MV-4-11 (cell line): ENCODE measurements at places on chromosomes 2 and 18.
A peak's percentile ranks its signal among the peaks of the same experiment; 100 is the strongest.

- no peak for DNase-seq
Observed at GRCh38 chr2:98871506-98871905, 64.5 kb downstream of the CRACDL start.

DNA sequence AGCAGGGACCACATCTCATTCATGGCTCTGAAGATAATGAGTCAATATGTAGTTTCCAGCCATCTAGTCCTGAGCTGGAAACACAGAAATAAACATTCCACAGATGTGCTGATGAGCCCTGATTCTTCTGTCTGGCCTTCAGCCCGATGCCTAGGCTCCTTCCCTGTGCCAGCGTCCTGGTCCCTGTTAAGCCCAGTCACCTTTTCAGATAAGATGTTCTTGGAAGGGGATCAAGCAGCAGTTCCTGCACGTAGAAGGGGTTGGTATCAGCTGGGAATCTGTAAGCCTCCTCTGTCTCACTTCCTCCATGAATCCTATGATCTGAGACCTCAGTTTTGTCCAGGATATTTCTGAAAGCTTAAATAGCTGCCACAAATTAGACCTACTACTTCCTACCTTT lies 149.3 kb downstream of the TTC32 start:
- DNase-seq, result no peak

GRCh38 chr2:84435345-84436025 lies 23.6 kb downstream of the SUCLG1 start:
- DNase-seq, result no peak

- peak; percentile 34 for DNase-seq
Observed at GRCh38 chr2:233060980-233061590, 943 bp downstream of the INPP5D start.

- no peak for DNase-seq
Observed at GRCh38 chr2:211455216-211455841, 898.9 kb downstream of the CPS1 start.

DNA sequence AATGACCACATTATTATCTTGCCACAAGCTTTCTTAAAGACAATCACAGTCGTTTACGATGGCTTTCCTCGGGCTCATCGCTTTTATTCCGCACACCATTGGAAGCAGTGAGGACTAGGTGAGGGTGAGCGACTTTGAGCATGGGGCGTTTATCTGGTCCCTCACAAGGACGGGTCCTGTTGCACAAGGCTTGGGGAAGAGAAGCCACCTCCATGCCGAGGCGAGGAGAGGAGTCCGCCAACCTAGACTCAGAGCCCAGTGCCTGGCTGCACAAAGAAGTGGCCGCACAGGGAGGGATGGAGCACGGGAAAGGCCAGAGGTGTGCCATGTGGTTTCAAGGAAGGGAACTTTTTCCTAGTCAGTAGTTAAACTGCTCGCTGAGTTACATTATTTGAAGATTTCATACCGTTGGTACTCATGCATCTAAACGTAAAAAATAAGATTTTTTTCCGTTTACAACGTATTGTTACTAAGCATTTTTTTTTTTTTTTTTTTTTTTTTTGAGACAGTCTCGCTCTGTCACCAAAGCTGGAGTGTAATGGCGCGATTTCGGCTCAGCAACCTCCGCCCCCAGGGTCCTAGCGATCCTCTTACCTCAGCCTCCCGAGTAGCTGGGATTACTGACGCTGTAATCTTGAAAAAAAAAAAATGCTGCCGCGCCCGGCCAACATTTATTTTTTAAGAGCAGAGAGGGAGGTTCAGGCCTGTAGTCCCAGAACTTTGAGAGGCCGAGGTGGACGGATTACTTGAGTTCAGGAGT lies 849 bp upstream of the CYP27C1 start:
- no peak for DNase-seq
